ENCODE measurements at places on chromosomes 1 and 21. TPM values are rescaled to one million over a fixed set of nuclear protein-coding genes. Genes with fewer than 3 reads are reported as not detected.

- DNase-seq = no peak
These were observed 94.1 kb downstream of the TGFBR3 start for GRCh38 chr1:91791691-91792488.

DNA sequence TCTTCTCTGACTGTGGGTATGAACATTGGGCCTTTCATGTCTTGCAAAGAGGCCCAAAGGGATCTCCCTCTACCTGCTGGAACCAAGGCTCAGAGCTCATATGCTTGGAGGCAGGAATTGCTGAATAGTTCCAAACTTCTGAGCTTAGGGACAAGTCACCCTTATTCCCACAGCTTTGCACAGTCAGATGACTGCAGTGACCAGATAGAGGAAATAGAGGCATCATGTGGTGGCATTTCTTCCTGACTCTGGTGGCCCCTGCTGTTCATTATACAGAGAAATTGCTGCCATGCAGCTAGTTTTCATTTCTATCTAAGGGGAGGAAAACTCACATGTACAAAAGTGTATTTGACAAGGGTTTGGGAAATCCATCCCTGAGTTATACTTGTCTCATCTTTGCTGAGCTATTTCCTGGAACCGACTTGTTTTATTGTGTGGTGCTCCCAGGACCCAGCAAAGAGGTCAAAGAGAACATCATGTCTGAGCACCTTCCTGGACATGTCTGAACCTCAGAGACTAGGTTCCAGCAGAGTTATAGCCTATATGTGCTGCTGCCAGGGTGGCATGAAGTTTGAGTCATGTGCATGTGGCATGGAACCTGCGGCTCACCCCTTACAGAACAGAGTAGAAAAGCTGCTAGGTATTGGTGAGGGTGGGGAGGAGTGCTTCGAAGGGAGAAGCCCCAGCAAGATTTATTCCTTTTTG, 131.2 kb downstream of the PIK3R3 start:
- no peak for DNase-seq

- DNase-seq = no peak
These were observed 6.8 kb upstream of the PDZK1IP1 start for GRCh38 chr1:47196622-47197021.

Gene NOS1AP
- 0.43 TPM for total RNA-seq

Gene THEM4
- total RNA-seq = 9.1 TPM

Gene GJA8
- total RNA-seq = not detected
